ENCODE measurements at places on chromosomes 2 and 18.

DNA sequence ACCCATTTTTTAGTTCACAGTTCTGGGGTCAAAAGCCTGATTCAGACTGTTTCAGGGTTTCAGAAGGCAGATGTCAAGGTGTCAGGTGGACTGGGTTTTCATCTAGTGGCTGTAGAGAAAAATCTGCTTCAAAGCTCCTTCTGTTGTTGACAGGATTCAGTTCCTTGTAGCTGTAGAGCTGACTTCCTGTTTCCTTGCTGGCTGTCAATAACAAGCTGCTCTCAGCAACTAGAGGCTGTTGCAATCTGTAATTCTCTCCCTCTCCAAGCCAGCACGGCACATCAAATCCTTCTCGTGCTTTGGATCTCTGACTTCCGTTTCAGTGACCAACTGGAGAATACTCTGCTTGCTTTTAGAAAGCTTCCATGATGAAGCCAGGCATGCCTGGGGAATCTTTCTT is 179.4 kb downstream of the DOK6 start:
- DNase-seq: no peak

DNA sequence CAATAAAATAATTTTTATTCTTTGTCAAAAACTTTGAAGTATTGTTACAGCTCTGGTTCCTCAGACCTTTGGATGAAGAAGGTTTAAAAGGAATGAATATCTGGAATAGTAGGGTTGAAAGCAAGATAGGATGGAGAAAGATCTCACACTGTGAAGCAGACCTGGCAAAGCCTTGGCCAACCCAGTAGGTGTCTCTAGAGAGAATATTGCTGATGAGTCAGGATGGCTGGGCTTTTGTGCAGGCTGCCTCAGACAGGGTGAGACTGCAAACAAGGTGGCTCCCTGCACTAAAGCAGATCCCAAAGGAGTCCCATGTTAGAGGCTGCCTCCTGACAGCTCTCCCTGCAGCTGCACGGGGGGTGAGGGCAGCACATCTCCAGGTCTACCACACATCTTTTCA is 226.0 kb upstream of the ITGA4 start:
- no peak for DNase-seq

DNA sequence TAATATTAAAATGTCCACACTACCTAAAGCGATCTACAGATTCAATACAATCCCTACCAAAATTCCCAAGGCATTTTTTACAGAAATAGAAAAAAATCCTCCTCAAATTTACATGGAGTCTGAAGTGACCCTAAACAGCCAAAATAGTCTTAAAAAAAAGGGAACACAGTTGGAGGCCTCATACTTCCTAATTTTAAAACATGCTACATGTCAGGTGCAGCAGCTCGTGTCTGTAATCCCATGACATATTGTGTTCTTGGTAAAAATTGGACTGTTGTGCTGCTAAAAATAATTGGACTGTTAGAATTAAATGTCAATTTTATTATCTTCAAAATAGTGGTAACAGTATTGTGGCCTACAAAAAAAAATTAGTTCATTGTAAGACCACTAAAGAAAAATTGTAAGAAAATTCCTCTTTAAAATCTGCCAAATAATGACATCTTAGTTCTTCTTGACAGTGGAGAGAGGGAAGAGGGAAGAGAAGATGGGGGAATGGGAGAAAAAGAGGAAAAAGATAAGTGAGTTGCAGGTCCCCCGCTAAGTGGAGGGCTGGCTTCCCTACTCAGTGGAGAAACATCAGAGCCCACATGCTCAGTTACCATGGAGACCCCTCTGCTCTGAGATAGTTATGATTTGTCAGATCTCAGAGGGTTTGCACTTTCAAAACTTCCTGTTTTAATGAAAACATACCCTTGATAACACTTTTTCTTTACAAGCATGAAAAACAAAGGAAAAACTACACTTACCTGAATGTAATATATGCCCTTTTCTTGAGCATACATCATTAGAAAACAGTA is 46.5 kb downstream of the UNC50 start:
- DNase-seq: no peak

GRCh38 chr2:27208486-27209050 is 3.3 kb upstream of the ATRAID start:
- DNase-seq: no peak

GRCh38 chr2:69380072-69380917 is 6.7 kb downstream of the GFPT1 start:
- no peak for DNase-seq

GRCh38 chr2:222563936-222564335 is 92.0 kb downstream of the FARSB start:
- DNase-seq: no peak

- DNase-seq: no peak
These were observed 210.8 kb downstream of the HNMT start for GRCh38 chr2:138175066-138175465.

DNA sequence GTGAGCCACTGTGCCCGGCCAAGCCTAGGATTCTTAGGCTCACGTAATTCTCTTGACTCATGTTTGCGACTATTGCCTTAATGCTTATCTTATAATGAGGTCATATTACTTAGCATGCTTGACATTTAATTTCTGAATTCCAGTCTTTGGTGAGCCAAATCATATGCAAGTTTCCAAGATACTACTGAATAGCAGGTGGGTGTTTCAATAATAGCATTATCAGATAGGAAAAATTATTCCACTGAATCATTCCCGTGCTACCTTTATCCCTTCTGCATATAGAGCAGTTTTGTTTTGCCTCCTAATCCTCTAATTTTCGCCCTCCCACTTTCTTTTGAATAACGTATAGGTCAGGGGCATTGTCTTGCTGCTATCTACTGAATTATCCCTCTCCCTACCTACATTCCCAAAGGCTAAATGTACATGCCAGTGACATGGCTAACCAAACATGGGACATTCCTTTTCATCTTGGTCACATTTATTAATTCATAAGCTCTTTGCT is 4.9 kb downstream of the DAW1 start:
- no peak for DNase-seq

- DNase-seq: no peak
These were observed 4.9 kb downstream of the CREG2 start for GRCh38 chr2:101382442-101382841.

DNA sequence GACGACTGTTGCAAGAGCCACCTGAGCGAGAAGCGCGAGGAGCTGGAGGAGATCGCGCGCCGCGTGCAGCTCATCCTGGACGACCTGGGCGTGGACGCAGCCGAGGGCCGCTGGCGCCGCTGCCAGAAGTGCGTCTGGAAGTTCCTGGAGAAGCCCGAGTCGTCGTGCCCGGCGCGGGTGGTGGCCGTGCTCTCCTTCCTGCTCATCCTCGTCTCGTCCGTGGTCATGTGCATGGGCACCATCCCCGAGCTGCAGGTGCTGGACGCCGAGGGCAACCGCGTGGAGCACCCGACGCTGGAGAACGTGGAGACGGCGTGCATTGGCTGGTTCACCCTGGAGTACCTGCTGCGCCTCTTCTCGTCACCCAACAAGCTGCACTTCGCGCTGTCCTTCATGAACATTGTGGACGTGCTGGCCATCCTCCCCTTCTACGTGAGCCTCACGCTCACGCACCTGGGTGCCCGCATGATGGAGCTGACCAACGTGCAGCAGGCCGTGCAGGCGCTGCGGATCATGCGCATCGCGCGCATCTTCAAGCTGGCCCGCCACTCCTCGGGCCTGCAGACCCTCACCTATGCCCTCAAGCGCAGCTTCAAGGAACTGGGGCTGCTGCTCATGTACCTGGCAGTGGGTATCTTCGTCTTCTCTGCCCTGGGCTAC is 1.2 kb downstream of the KCNF1 start:
- no peak for DNase-seq

GRCh38 chr18:22283116-22283395 is 113.7 kb downstream of the GATA6 start:
- DNase-seq: no peak

GRCh38 chr2:39511219-39511604 is 74.1 kb upstream of the MAP4K3 start:
- no peak for DNase-seq

- DNase-seq: no peak
These were observed 2.0 kb downstream of the CNNM4 start for GRCh38 chr2:96762529-96763311.

GRCh38 chr2:168252976-168253375 is 5.6 kb upstream of the STK39 start:
- DNase-seq: no peak

DNA sequence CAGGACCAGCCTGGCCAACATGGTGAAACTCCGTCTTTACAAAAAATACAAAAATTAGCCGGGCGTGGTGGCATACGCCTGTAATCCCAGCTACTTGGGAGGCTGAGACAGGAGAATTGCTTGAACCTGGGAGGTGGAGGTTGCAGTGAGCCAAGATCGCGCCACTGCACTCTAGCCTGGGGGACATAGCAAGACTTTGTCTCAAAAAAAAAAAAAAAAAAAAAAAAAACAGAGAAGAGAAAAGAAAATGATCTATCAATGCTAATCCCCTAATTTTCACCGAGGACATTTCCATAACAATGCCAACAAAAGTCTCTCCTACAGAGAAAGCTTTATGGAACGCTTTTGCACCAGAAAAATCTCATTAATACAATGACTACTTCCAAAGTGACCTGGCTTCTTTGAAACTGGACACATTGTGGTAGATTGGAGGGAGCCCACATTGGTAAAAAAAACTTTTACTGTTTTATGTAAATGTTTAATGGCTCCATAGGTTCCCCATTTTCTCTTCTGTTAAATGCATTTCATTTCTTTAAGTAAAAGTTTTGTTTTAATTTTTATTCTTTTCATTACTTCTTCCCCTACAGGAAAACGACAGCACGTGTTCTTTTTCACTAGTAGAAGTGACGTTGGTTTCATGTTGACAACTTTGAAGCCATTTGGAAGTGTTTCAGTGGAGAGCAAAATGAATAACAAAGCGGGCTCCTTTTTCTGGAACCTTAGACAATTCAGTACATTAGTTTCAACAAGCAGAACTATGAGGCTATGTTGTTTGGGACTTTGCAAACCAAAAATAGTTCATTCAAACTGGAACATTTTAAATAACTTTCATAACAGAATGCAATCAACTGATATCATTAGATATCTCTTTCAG is 888 bp downstream of the FASTKD2 start:
- no peak for DNase-seq

GRCh38 chr2:186130748-186131641 is 355.1 kb upstream of the ZC3H15 start:
- DNase-seq: no peak

DNA sequence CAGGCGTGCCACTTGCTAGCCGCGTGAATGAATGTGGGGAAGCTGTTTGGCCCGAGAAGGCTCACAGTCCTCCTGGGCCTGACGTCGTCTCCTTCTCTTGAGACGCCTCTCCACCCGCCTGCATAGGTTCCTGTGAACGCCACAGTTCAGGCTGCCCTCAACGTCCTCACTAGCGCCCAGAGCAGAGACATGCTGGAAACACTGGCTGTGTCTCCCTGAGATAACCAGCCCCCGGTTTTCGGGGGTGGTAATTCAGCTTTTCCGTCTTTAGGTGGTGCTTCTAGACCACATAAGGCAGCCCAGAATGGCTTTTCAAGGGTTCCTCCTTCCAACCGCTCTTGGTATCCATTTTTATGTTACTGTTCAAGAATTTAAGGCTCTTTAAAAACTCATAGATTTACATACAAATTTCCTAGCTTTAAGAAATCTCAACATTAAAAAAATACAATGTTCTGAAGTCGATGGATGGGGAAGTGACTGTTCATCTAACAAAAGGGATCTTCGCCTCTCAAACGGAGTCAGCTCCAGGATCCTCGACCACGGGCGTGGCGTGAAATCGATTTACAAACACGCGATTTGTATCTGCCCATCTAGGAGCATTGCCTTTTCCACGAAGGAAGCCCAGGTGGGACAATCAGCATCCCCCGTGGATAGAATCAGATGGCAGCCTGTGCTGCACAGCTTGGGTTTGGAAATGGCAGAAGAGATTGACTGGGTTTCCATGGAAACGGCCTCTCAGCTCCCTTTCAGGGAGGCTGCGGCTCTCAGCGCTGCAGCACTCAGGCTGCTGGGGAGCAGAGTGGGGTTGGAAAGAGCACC is 110.6 kb upstream of the PXDN start:
- DNase-seq: no peak

- no peak for DNase-seq
These were observed 49.4 kb downstream of the RHOB start for GRCh38 chr2:20496076-20496872.

DNA sequence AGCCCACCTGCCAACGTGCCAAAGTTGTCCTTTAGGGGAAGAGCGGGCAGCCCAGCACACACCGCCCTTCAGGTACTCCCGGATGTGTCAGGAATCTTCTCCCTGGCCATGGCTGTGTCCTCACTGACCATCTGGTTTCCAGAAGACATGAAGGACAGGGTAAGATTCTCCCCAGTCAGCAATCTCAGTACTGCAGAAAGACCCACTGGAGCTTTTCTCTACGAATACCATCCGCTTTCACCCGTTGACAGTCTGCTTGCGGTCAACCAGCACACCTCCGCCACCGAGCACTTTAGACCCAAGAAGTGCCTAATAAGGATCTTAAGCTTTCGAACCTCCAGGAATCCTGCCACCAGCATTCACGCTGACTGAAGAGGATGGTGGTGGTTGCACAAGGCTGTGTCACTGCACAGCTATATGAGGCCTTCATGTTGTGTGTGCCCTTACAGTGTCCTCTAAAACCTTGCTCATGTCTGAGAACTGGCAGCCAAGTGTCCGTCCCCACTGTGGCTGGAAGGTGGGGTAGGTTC is 42.7 kb upstream of the ITM2C start:
- no peak for DNase-seq

- peak; percentile 27 for DNase-seq
These were observed 796 bp downstream of the SPIRE1 start for GRCh38 chr18:12656938-12657683.

DNA sequence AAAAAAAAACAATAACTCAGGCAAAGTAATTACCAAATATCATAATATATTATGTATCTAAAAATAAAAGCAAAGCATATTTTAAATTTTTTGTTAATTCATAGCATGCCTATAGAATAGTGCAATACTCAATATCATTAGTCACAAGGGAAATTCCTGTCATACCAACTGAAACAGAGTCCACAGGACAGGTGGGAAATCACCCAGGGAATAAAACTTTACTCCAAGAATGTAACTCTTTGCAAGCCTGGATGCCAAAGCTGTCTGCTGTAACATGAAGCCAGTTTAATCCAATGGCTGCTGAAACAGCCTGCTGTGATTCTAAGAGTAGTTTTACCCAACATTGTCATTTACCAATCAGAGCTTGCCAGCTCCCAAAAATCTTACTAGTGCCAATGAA is 40.0 kb upstream of the SULT1C3 start:
- no peak for DNase-seq

GRCh38 chr2:171159372-171160118 is 1.1 kb downstream of the TLK1 start:
- peak; percentile 71 for DNase-seq

DNA sequence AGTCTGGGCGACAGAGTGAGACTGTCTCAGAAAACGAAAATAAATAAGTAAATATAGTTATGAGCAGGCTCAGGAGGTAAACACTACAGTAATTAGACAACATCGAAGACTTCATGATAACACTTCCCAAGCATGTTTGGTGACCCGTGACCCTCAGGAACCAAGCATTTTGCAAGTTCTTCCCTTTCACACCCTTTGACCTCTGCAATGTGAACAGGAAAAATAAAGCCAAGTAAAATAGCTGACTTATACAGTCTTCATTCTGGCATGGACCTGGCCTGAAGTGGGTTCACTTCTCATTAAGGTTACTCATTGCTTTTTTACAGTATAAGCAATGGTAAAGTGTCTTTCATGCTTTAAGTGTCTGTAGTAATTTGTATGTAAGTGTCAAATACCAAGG is 15.3 kb upstream of the TGIF1 start:
- no peak for DNase-seq
